Pancreas (tissue), 10 donors: ENCODE measurements at places on chromosomes 12 and 14. TPM values are rescaled to one million over a fixed set of nuclear protein-coding genes. Genes with fewer than 3 reads are reported as not detected.

The INSM2 gene
- not detected for total RNA-seq

The NOXRED1 gene
- 0.16 TPM for total RNA-seq

- DNase-seq = no peak
- no peak overlapping the region for H3K4me3 ChIP-seq
- no peaks in the 10 kb centered on the region for H3K27me3 ChIP-seq
- no peak overlapping the region for H3K27ac ChIP-seq
- no peaks in the 10 kb centered on the region for H3K36me3 ChIP-seq
- H3K4me1 ChIP-seq = no peaks in the 10 kb centered on the region
Measured at GRCh38 chr12:55700255-55701018, 7.3 kb downstream of the ITGA7 start.

DNA sequence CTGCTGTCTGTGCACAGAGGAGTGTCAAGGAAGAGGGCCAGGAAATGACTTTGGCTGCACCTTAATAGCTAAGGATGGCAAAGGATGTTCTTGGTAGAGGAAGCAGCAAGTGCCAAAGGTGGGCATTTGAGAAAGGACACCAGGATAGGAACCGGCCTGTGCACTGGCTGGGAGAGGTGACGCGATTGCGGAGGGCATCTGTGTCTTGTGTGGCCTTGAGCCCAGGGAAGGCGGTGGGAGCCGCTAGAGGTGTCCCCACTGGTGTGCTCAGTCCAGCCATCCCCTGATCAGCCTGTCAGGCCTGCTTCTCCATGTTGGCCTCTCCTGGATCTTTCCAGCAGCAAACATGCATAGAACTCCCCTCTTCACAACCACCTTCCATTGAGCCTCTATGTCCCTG lies 30.2 kb downstream of the PAPLN start:
- DNase-seq = no peak
- H3K36me3 ChIP-seq = no peaks in the 10 kb centered on the region
- H3K4me3 ChIP-seq = no peak overlapping the region
- no peaks in the 10 kb centered on the region for H3K4me1 ChIP-seq
- H3K27me3 ChIP-seq = no peaks in the 10 kb centered on the region

DNA sequence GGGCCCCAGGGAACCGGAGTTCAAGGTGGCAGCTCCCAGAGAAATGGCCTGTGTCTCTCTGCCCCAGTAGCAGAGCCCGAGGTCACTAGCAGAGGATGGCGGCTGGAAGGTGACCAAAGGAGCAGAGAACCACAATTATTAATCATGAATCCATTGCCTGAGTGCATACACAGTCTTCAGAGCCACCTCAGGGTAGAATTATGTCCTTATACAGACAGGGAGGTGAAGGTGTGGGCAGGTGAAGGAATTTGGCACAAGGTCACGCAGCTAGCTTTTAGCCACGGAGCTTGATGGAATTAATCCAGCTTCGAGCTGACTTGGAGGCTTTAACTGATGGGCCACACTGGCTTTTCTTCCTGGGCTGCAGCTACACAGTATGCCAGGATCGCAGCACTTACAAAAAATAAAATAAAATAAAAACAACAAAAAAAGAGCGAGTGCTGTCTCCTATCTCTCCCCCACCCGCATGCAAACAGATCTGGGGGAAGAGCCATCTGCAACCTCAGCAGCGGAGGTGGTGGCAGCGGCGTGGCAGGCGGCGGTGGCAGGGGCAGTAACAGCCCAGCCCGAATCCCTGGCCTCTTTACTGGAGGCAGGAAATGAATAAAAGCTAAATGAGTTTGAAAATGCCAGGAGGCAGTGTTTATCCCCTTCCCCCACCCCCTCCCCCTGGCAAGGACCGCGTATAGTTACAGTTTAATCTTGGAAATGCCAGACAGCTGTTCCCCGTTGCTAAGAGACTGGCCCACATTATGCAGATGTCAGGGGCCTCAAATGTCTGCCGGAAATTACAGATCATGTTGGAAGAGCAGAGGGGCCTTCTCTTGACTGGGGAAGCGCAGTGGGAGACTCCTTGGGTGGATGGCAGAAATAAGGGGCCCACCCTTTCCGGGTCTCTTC lies 93.5 kb downstream of the LRRC74A start:
- no peaks in the 10 kb centered on the region for H3K36me3 ChIP-seq
- DNase-seq = peak; percentile 70
- peak overlapping the region; percentile 95 for H3K27ac ChIP-seq
- H3K4me3 ChIP-seq = no peak overlapping the region

DNA sequence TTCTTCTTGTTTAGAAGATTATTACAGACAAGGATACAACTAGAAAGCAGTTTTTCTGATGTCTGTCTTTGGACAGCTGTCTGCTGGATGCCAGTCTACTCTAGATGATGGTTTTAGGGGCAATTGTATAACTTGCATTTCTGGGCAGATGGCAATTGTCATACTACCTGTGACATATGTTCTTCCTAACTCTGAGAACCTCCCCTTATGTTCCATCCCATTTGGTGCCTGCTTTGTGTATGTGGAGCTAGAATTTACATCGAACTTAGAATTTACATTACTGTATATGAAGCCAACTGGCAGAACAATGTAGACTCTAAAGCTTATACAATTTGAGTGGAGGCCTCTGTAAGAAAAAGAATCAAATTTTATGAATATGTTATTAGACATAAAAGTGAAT lies 430.2 kb upstream of the SEL1L start:
- H3K27ac ChIP-seq = no peak overlapping the region
- H3K36me3 ChIP-seq = no peaks in the 10 kb centered on the region
- no peak for DNase-seq

The C1QL4 gene
- total RNA-seq = not detected

GRCh38 chr14:53929871-53930715 lies 26.5 kb downstream of the BMP4 start:
- no peak overlapping the region for H3K27ac ChIP-seq
- H3K4me3 ChIP-seq = no peak overlapping the region
- no peaks in the 10 kb centered on the region for H3K4me1 ChIP-seq
- DNase-seq = peak; percentile 28

The PLCZ1 gene
- total RNA-seq = not detected

The TMEM229B gene
- total RNA-seq = 4.2 TPM

The ARHGEF40 gene
- total RNA-seq = 34.8 TPM

The RAB15 gene
- total RNA-seq = 5.7 TPM

- peak overlapping the region; percentile 35 for H3K27ac ChIP-seq
- no peak for DNase-seq
- peaks cover 39% of the 10 kb centered on the region for H3K4me1 ChIP-seq
- no peaks in the 10 kb centered on the region for H3K27me3 ChIP-seq
- no peak overlapping the region for H3K4me3 ChIP-seq
Measured at GRCh38 chr14:100406505-100407131, 83.5 kb downstream of the SLC25A47 start.

- no peaks in the 10 kb centered on the region for H3K27me3 ChIP-seq
- no peak for DNase-seq
- H3K36me3 ChIP-seq = no peaks in the 10 kb centered on the region
- H3K4me3 ChIP-seq = no peak overlapping the region
Measured at GRCh38 chr14:21084998-21085853, 13.2 kb downstream of the ZNF219 start.

- no peak overlapping the region for H3K27ac ChIP-seq
- H3K36me3 ChIP-seq = no peaks in the 10 kb centered on the region
- H3K27me3 ChIP-seq = no peaks in the 10 kb centered on the region
- no peak for DNase-seq
- H3K4me1 ChIP-seq = no peaks in the 10 kb centered on the region
- no peak overlapping the region for H3K4me3 ChIP-seq
Measured at GRCh38 chr12:40343124-40343523, 118.3 kb downstream of the LRRK2 start.

DNA sequence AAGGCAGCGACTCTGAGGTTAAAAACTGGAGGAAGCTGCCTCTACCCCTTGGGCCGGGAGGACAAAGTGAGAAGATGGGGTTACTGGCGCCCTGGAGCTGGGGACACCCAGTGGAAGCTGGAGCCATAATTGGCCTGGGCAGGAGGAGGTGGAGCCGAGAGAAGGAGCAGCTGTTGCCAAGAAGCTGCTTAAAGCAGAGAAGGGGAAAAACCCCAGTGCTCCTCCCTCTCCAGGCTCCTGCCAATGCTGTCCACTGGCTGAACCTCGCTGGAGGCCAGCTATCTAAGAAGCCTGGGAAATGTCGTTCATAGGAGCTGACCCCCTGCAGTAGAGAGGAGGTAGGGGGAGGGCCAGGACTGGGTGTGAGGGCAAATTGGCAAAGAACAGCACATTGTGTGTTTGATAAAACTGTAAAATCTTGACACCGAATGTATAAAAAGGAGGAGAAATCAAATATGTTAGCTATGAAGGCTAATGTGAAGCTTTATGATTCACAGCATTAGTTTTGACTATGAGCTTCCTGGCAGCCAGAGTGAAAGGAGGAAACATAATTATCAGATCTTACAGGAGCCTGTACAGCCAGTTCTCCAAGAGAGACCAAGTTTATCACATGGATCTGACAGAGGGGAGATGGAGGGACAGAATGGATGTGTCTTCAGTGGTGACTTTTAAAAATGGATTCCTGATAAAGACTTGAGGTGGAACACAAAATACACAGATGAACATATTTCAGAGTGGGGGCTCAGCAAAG lies 9.5 kb downstream of the HHIPL1 start:
- no peaks in the 10 kb centered on the region for H3K4me1 ChIP-seq
- no peaks in the 10 kb centered on the region for H3K27me3 ChIP-seq
- no peaks in the 10 kb centered on the region for H3K36me3 ChIP-seq
- H3K27ac ChIP-seq = no peak overlapping the region
- DNase-seq = peak; percentile 65

DNA sequence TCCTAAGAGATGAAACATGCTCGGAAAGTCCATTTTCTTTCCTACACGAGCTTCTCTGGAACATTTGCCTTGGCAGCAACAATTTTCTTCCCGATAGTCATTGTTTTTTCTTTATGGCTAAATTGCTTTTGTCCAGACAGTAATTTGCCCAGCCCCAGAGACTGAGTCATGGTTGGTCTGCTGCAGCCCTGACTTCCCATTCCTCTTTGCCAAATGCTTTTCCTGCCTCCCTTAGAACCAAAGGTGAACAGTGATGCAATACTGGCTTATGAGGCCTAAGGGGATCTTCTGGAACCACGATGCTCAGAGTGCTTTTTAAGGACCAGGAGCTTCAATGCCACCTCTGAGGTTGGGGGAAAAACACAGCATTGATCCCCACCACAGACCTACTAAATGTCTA lies 1599.6 kb upstream of the TMEM132C start:
- DNase-seq = no peak
- H3K27me3 ChIP-seq = no peaks in the 10 kb centered on the region
- no peak overlapping the region for H3K4me3 ChIP-seq
- H3K27ac ChIP-seq = no peak overlapping the region
- no peaks in the 10 kb centered on the region for H3K4me1 ChIP-seq
- no peaks in the 10 kb centered on the region for H3K36me3 ChIP-seq
